ENCODE measurements at places on chromosomes 12 and 14.

DNA sequence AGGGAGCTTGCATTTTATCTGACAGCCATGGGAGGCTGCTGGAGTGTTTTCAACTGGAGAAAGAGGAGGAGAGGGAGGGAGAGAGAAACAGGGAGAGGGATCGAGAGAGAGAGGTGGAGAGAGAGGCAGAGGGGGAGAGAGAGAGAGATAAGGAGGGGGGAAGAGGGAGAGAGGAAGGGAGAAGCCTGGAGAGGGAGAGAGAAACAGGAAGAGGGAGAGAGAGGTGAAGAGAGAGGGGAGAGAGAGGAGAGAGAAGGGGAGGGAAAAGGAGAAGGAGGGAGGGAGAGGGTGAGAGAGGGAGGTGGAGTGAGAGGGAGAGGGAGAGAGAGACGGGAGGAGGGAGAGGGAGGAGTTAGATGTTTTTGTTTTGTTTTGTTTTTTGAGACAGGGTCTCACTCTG lies 45.6 kb downstream of the DNAH10 start:
- no peak for DNase-seq

DNA sequence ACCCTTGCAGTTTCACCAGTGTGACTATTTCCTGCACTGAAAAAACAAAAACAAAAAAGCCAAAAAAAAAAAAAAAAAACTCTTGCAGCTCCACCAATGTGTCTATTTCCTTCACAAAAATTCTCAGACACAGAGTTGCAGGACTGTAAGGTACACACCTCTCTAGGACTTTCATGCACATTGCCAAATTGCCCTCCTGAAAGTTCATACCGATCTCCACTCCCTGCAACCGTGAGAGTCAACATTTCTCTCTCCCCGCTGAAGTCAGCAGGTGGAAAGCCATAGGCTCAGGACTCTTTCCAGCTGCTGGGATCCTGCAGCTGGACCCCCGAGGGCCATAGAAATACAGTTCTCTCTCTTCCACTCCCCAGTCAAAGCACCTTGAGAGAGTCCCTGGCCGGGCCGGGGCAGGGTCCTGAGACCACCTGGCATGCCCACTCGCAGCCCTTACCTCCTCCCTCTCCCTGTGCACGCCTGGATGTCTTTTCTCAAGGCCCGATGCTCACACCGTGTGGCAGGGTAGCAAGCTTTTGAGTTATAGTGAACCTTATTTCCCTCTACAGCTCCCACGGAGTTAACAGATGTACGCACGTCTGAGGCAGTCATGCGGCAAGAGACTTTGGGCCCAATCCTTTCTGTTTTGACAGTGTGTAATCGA lies 23.6 kb downstream of the MMAB start:
- DNase-seq: no peak

DNA sequence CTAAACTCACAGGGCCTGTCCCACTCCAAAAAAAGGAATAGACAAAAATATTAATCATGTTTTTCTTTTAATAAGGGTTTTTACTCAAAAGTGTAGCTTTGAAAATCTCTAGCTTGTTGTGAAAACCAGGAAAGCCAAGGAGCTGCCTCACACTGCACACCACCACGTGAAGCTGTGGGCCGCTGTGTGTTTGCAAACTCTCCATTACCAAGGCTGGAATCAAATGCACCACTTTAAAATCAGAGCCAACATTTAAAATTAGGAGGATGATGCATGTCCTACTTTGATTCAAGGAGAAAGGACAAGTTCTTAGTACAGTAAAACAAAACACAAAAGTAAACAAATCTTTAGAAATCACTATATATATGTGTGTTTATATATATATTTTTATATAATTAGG lies 83.0 kb downstream of the SETD3 start:
- no peak for DNase-seq

DNA sequence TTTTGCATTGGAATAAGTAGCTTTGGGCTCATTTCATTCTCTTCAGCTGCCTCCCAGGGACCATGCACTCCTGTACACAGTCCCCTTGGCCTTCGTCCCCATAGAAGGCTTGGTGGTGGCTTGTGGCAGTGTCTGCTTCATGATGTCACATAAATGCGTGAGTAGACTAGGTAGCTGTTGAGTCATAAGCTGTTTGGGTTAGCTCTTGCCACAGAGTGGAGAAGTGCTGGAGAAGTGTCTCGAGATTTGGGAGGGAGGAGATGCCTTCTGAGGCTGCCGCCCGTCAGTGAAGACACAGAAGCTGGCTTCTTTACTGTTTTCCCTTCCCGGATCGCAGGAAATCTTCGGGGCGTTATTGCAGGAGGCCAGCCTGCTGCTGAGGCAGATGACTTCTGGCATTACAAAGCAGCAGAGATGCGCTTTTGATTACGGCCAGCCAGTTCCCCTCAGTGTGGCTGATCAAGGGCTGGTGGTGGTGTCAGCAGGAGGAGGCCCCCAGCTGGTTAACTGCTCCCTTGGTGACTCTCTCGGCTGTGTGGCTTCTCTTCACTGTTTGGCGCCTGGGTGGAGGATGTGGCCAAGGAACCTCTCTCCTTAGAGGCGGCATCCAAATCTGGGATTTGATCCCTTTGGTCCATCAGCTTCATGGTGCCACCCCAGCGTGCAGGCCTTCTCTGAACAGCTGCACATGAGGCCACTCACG lies 67.6 kb downstream of the AACS start:
- DNase-seq: no peak

DNA sequence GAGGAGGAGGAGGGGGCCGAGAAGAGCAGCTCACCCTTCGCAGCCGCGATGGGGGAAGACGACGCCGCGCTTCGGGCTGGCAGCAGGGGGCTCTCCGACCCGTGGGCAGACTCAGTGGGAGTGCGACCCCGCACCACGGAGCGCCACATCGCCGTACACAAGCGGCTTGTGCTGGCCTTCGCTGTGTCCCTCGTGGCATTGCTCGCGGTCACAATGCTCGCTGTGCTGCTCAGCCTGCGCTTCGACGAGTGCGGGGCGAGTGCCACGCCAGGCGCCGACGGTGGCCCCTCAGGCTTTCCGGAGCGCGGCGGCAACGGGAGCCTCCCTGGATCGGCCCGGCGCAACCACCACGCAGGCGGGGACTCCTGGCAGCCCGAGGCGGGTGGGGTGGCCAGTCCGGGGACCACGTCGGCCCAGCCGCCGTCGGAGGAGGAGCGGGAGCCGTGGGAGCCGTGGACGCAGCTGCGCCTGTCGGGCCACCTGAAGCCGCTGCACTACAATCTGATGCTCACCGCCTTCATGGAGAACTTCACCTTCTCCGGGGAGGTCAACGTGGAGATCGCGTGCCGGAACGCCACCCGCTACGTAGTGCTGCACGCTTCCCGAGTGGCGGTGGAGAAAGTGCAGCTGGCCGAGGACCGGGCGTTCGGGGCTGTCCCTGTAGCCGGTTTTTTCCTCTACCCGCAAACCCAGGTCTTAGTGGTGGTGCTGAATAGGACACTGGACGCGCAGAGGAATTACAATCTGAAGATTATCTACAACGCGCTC lies 745 bp downstream of the TRHDE start:
- DNase-seq: no peak

DNA sequence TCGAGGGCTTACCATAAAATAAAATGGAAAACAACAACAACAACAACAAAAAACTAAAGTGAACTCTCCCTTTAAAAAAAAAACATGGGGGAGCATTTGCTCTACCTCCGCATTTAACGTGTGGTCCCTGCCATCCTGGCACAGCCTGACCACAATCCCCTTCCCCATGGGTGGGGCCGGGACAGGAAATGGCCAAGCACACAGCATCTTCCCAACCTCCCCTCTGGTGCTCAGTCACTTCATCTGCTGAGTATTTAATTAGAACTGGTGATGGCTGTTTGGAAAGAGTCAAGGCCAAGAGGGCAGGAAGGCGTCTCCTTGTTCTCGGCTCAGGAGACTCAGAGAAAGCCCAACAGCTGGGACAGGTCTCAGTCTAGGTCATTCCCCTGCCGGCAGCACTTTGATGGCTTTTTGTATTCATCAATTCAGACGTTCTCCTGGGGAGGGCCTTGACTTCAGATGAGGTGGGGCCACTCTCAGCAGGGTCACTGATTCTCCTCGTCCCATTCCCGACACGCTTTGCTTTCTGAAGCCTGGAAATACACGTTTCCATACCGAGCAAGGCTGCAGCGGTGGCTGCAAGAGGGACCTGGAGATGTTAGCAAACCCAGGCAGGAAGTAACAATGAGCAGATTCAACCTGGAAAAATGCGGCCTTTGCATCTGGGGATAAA lies 44.4 kb downstream of the ANO2 start:
- DNase-seq: no peak
